ENCODE measurements at places on chromosomes 7 and 10. TPM values are rescaled to one million over a fixed set of nuclear protein-coding genes. Genes with fewer than 3 reads are reported as not detected.

The NUDCD3 gene
- total RNA-seq = 74.4 TPM

The CREB5 gene
- 2.3 TPM for total RNA-seq

The TMEM130 gene
- total RNA-seq = not detected

The ABCC2 gene
- total RNA-seq = 0.61 TPM
